ENCODE measurements at places on chromosomes 4 and X.

GRCh38 chr4:184850018-184850417 lies 24.2 kb upstream of the ACSL1 start:
- no peak overlapping the region for H3K4me3 ChIP-seq
- DNase-seq: no peak
- no peaks in the 10 kb centered on the region for H3K4me1 ChIP-seq
- no peaks in the 10 kb centered on the region for H3K36me3 ChIP-seq
- no peak overlapping the region for H3K27ac ChIP-seq

DNA sequence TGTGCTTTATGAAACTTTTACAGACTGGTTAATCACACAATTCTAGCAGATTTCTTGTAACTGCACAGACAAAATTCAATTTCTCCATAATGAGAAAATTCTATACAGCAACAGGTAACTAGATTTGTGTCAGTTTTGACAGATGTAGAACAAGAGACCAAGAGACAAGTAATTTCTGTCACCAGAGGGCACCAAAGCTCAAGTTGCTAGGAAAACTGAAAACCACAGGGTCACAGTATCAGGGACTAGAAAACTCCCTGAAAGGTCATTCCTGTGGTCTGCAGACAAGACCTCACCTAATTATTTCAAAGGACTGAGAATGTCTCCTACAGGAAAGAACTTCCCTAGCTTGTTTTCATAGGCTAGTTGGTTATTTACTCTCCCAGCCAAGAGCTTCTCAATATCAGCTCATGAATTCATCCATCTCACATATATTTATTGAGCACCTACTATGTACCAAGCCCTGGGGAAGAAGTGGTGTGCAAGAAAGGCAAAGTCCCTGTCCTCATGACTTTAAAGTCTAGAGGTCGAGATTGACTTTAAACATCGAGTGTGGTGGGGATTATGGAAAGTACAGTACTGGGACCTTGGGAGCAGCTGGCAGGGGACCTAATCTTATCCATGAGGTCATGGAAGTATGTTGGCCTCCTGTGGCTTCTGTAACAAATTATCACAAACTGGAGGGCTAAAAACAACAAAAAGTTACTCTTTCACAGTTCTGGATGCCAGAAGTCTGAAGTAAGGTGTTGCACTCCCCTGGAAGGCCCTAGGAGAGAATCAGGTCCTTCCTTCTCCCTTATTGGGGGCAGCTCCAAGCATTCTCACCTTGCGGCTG lies 47.8 kb upstream of the SETD7 start:
- H3K36me3 ChIP-seq: no peaks in the 10 kb centered on the region
- H3K4me3 ChIP-seq: no peak overlapping the region
- H3K27ac ChIP-seq: no peak overlapping the region
- DNase-seq: no peak
- no peaks in the 10 kb centered on the region for H3K27me3 ChIP-seq

GRCh38 chr4:73434311-73434710 lies 1.7 kb upstream of the AFP start:
- no peak overlapping the region for H3K4me3 ChIP-seq
- H3K36me3 ChIP-seq: no peaks in the 10 kb centered on the region
- no peak for DNase-seq
- no peaks in the 10 kb centered on the region for H3K4me1 ChIP-seq
- H3K27ac ChIP-seq: no peak overlapping the region

DNA sequence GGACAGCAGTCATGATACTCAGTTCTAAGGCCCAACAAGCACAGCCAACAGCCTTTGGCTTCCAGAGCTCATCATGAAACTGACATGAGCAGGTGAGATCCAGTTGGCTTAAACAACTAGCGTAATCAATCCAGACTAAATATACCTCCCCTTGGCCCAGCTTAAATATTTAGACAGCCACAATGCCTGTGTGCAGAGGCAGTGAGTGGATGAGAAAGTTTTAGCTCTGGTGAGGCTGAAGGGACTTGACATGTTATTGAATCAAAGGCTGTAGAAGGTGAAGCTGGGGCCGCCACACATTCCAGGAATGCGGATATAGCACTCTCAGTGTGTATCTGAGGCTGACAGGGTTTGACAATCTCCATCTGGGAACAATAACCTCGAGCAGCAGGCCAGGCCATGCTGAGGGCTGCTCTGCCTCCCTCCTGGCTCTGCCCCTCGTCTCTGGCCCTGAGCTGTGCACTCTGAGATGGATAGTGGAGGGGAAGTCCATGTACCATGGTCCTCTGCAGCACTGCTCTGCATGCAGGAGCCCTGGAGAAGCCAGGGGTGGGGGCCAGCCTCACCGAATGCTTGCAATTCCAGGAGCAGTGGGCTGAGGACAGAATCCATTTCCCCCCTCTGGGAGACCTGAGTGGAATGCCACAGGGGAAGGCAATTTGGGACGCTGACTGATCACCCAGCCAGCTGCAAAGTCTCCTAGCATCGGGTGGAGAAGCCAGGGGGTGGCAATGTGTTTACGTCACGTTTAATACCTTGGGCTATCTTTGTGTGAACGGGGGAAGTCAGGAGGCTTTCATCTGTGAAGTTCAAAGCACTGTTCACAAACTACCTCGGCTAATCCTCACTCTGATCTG lies 37.3 kb upstream of the RASL11B start:
- H3K36me3 ChIP-seq: no peaks in the 10 kb centered on the region
- peak overlapping the region; percentile 73 for H3K27ac ChIP-seq
- peaks cover 18% of the 10 kb centered on the region for H3K4me1 ChIP-seq
- no peak for DNase-seq
- no peaks in the 10 kb centered on the region for H3K27me3 ChIP-seq
- H3K4me3 ChIP-seq: no peak overlapping the region

GRCh38 chr4:142383800-142384470 lies 462.2 kb downstream of the INPP4B start:
- no peak overlapping the region for H3K27ac ChIP-seq
- H3K4me3 ChIP-seq: no peak overlapping the region
- no peak for DNase-seq
- H3K27me3 ChIP-seq: no peaks in the 10 kb centered on the region
- H3K4me1 ChIP-seq: no peaks in the 10 kb centered on the region

All from psoas muscle (tissue), 8 donors.